ENCODE measurements at places on chromosomes 6 and 20. TPM values are rescaled to one million over a fixed set of nuclear protein-coding genes. Genes with fewer than 3 reads are reported as not detected.

GRCh38 chr20:24779946-24780345 is 169.1 kb upstream of the CST7 start:
- no peaks in the 10 kb centered on the region for H3K4me1 ChIP-seq
- no peak overlapping the region for H3K4me3 ChIP-seq
- DNase-seq, result no peak
- H3K27ac ChIP-seq, result no peak overlapping the region
- no peaks in the 10 kb centered on the region for H3K27me3 ChIP-seq

- DNase-seq, result no peak
- no peak overlapping the region for H3K27ac ChIP-seq
- H3K36me3 ChIP-seq, result no peaks in the 10 kb centered on the region
- H3K4me3 ChIP-seq, result no peak overlapping the region
- peaks cover 99% of the 10 kb centered on the region for H3K4me1 ChIP-seq
Observed at GRCh38 chr20:43948455-43948854, 33.8 kb downstream of the TOX2 start.

- H3K4me1 ChIP-seq, result no peaks in the 10 kb centered on the region
- no peaks in the 10 kb centered on the region for H3K36me3 ChIP-seq
Observed at GRCh38 chr6:14031516-14031915, 86.1 kb upstream of the CD83 start.

DNA sequence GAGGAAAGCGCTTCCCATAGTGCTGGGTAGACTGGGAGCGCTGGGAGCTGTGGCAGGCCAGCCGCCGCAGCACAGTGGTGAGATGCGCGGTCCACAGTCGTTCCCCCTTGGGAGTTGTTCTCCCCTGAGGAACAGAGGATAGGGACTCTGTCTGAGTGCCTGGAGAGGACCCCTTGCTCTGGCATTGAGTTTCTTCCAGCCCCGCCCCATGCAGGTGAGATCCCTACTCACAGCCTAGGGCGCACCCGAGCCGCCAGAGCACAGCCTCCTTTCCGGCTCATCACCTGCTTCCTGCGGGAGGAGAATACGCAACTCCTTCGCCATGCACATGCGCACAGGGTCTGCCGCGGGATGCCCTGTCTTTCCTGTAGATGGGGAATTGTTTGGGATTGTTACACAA is 140.6 kb downstream of the PACRG start:
- no peaks in the 10 kb centered on the region for H3K36me3 ChIP-seq
- H3K4me3 ChIP-seq, result no peak overlapping the region
- no peaks in the 10 kb centered on the region for H3K27me3 ChIP-seq
- no peak for DNase-seq
- no peak overlapping the region for H3K27ac ChIP-seq
- no peaks in the 10 kb centered on the region for H3K4me1 ChIP-seq

GRCh38 chr20:37397076-37397953 is 51.4 kb downstream of the SRC start:
- H3K4me1 ChIP-seq, result no peaks in the 10 kb centered on the region
- no peak for DNase-seq

GRCh38 chr20:40925829-40926510 is 102.7 kb upstream of the TOP1 start:
- no peaks in the 10 kb centered on the region for H3K4me1 ChIP-seq
- H3K4me3 ChIP-seq, result no peak overlapping the region
- H3K36me3 ChIP-seq, result no peaks in the 10 kb centered on the region
- H3K27ac ChIP-seq, result no peak overlapping the region

- peaks cover 9% of the 10 kb centered on the region for H3K4me1 ChIP-seq
- H3K27me3 ChIP-seq, result no peaks in the 10 kb centered on the region
- H3K36me3 ChIP-seq, result no peaks in the 10 kb centered on the region
Observed at GRCh38 chr6:158206740-158207421, 38.7 kb downstream of the GTF2H5 start.

GRCh38 chr6:125746019-125746414 is 3.4 kb upstream of the HEY2 start:
- peaks cover 41% of the 10 kb centered on the region for H3K4me1 ChIP-seq
- no peak overlapping the region for H3K27ac ChIP-seq
- DNase-seq, result no peak
- peak overlapping the region; percentile 13 for H3K4me3 ChIP-seq

DNA sequence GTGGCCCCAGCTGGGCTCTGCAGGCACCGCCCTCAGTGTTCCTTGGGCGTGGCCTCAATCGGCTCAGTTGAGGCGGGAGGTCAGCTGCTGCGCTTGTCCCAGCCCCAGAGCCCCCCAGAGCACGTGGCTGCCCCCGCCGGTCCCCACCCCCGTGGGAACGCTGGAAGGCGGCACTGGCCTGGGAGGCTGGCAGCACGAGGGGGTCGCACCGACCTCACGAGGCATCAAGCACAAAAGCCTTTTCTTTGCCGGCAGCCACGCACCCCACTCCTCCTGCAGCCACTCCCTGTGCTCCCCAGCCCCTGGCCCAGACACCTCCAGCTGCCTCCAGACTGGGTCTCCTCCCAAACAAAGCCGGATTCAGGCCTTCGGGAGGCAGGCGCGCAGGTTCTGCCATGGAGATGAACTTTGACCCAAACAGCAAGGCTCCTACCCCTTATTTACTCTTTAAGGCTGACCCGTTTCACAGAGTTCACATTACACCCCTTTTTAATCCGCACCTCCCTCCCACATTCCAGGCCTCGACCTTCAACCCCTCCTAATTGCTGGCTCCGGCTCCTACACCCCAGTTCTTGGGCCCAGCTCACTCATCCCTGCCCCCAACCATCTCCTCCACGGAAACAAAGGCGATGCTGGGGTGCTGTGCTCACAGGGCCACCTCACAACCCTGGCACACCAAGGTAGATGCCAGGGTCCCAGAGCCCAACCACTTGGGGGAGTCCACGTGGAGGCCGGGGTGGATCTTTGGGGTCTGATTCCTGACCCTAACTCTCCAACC is 111.7 kb downstream of the NOL4L start:
- DNase-seq, result no peak
- H3K27me3 ChIP-seq, result no peaks in the 10 kb centered on the region
- H3K27ac ChIP-seq, result no peak overlapping the region
- H3K36me3 ChIP-seq, result peaks cover 21% of the 10 kb centered on the region
- peaks cover 23% of the 10 kb centered on the region for H3K4me1 ChIP-seq

GRCh38 chr6:166814390-166814789 is 142.0 kb downstream of the RNASET2 start:
- no peaks in the 10 kb centered on the region for H3K36me3 ChIP-seq
- no peak overlapping the region for H3K4me3 ChIP-seq
- DNase-seq, result no peak
- no peaks in the 10 kb centered on the region for H3K27me3 ChIP-seq

- H3K27me3 ChIP-seq, result no peaks in the 10 kb centered on the region
- no peaks in the 10 kb centered on the region for H3K4me1 ChIP-seq
- DNase-seq, result no peak
- H3K36me3 ChIP-seq, result no peaks in the 10 kb centered on the region
- H3K27ac ChIP-seq, result no peak overlapping the region
Observed at GRCh38 chr20:13996265-13996664, 949 bp downstream of the MACROD2 start.

GRCh38 chr6:163707387-163708355 is 293.2 kb downstream of the QKI start:
- no peak for DNase-seq
- H3K4me3 ChIP-seq, result no peak overlapping the region
- H3K4me1 ChIP-seq, result no peaks in the 10 kb centered on the region
- no peak overlapping the region for H3K27ac ChIP-seq
- no peaks in the 10 kb centered on the region for H3K36me3 ChIP-seq

DNA sequence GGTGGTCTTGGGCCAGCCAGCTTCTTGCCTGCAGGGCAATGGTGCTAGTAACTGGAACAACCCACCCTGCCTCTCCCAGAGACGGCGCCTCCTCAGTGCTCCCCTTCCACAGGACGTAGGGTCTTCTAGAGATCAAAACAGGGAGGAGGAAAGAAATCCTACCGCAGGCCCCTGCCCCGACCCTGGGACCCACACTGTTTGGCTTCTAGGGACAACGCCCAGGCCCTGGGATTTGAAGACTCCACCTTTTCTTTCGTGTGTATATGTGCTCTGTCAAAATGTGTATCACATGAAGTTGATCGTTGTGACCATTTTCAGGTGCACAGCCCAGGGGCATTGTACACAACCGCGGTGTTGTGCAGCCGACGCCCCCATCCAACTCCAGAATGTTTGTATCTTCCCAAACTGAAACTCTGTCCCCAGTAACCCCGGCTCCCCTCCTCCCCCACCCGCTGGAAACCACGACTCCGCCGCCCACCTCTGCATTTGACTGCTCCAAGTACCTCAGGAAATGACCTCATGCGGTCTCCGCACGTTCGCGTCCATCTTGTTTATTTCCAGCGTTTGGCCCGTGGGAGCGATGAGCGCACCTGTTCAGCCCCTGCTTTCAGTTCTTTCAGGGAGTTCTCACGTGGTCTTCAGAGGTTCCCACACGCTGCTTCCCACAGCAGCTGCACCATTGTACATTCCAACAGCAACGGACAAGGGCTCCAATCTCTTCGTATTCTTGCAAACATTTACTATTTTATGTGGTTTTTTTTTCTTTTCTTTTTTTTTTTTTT is 3.4 kb upstream of the BHLHE23 start:
- H3K36me3 ChIP-seq, result no peaks in the 10 kb centered on the region
- H3K27ac ChIP-seq, result no peak overlapping the region
- DNase-seq, result peak; percentile 58
- H3K4me1 ChIP-seq, result peaks cover 38% of the 10 kb centered on the region
- H3K4me3 ChIP-seq, result peak overlapping the region; percentile 65

GRCh38 chr20:63084563-63084927 is 77.8 kb upstream of the BHLHE23 start:
- no peaks in the 10 kb centered on the region for H3K27me3 ChIP-seq
- H3K4me1 ChIP-seq, result no peaks in the 10 kb centered on the region
- H3K4me3 ChIP-seq, result no peak overlapping the region
- no peaks in the 10 kb centered on the region for H3K36me3 ChIP-seq
- H3K27ac ChIP-seq, result no peak overlapping the region

GRCh38 chr6:1407499-1407990 is 18.2 kb downstream of the FOXF2 start:
- no peaks in the 10 kb centered on the region for H3K36me3 ChIP-seq
- no peaks in the 10 kb centered on the region for H3K27me3 ChIP-seq
- no peaks in the 10 kb centered on the region for H3K4me1 ChIP-seq
- no peak overlapping the region for H3K27ac ChIP-seq
- no peak overlapping the region for H3K4me3 ChIP-seq
- DNase-seq, result no peak

SOX18 gene
- not detected for polyA plus RNA-seq

DNA sequence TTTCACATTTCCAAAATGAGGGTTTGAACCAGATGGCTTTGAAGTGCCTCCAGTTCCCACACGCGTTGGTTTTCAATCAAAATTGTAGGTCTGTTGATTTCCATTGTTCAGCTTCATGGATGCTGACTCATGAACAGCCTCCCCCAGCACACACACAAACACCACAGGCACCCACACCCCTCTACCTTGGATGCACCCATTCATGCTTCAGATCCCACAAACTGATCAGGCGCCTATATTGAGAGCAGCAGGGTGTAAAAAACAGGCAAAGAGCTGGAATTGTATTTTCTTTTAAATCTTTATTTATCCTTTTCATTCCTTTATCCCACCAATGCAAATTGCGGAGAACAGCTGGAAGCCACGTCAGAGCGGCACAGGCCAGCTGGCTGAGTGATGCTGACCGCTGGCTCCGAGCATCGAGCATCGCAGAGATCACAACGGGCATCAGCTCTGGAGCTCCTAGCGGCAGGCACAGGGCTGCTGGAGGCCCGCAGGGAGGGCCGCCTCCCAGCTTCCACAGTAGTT is 29.3 kb upstream of the TBC1D7 start:
- H3K4me1 ChIP-seq, result peaks cover 33% of the 10 kb centered on the region
- no peak for DNase-seq

TMEM14A gene
- 58.1 TPM for polyA plus RNA-seq

DNA sequence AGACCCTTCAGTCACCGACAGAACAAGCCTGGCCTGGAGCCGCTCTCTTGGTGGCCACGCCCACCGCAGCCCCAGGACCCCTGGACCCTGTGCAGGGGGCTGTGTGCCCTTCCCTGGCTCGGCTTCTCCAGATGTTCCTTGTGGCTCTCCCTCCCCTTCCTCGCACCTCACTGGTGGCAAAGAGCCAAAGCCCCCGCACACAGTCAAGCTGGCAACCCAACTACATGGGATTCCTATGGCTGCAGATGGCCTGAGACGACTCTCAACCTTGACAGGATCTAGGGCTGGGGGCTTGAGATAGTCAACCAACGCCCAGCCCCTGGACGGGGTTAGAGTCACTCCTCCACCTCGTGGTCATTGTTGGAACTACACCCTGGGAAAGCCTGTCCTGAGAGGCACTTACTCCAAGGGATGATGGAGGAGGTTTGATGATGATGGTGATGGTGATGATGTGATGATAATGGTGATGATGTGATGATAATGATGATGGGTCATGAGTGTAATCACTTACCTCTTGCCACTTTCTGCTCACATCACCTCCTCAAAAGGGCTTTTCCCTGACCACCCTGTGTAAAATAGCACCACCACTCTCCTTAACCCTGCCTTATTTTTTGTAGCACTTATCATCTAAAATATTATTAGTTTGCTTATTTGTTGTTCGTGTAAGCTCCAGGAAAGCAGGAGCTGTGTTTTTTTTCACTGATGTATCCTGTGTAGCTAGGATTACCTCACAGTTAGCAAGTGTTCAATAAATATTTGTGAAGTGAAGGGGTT is 278.4 kb downstream of the LRFN2 start:
- no peaks in the 10 kb centered on the region for H3K4me1 ChIP-seq
- no peaks in the 10 kb centered on the region for H3K27me3 ChIP-seq
- H3K27ac ChIP-seq, result no peak overlapping the region
- H3K4me3 ChIP-seq, result no peak overlapping the region
- H3K36me3 ChIP-seq, result no peaks in the 10 kb centered on the region

IFT52 gene
- polyA plus RNA-seq, result 30.6 TPM

DNA sequence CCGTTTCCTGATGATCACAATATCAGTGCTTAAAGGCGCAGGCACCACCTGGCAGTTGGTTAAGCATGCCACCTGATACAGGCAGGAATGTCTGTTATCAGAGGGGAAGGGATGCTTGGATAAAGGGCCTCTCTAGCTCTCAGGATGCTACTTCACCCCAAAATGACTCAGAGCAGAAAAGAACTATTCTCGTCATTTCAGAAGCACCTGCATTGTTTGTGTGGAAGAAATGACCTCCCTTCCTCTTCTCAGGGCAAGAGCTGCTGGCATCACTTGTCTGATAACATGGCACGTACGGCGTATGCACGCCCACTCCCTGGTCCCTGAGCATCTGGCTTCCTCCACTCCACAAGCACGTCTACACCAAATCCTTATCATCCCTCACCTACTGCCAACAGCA is 47.3 kb downstream of the ATP9A start:
- H3K36me3 ChIP-seq, result no peaks in the 10 kb centered on the region
- H3K4me1 ChIP-seq, result no peaks in the 10 kb centered on the region
- H3K27me3 ChIP-seq, result no peaks in the 10 kb centered on the region
- no peak for DNase-seq
- no peak overlapping the region for H3K4me3 ChIP-seq
- no peak overlapping the region for H3K27ac ChIP-seq

ZBTB46 gene
- 0.09 TPM for polyA plus RNA-seq

- no peaks in the 10 kb centered on the region for H3K27me3 ChIP-seq
- peak overlapping the region; percentile 74 for H3K27ac ChIP-seq
- peak; percentile 7 for DNase-seq
- H3K4me1 ChIP-seq, result peaks cover 60% of the 10 kb centered on the region
- peak overlapping the region; percentile 89 for H3K4me3 ChIP-seq
- no peaks in the 10 kb centered on the region for H3K36me3 ChIP-seq
Observed at GRCh38 chr6:138986578-138986977, 1.5 kb downstream of the REPS1 start.

All from CD4-positive, alpha-beta memory T cell (primary cell).